Fibroblast of pulmonary artery (primary cell): ENCODE measurements at places on chromosomes 4 and X.
A peak's percentile ranks its signal among the peaks of the same experiment; 100 is the strongest.

DNA sequence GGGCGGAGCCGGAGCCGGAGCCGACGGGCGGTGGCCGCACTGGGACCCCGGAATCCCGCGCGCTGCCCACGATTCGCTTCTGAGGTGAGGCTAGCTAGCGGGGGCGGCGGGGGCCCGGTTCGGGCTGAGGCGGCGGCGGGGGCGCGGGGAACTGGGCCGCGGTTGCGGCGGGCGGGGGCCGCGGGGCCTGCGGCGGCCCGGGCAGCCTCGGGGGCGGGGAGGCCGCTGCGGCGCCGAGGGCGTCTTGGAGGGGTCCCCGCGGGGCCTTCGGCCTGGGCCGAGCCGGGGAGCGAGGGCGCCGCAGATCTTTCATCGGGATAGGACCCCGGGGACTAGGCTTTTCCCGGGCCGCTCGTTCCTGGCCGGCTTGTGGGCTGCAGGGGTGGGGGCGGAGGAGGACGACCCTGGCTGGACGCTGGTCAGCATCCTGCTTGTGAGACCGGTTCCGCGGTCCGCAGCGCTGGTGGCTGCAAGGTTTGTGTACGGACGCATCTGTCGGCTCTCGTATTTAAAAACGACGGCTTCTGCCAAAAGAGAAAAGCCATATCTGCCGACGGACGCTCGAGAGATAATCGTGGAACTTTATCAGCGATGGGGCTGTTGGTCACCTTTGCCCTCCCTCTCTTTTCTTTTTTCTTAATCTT, 419 bp downstream of the ADD1 start:
- peak; percentile 36 for DNase-seq

DNA sequence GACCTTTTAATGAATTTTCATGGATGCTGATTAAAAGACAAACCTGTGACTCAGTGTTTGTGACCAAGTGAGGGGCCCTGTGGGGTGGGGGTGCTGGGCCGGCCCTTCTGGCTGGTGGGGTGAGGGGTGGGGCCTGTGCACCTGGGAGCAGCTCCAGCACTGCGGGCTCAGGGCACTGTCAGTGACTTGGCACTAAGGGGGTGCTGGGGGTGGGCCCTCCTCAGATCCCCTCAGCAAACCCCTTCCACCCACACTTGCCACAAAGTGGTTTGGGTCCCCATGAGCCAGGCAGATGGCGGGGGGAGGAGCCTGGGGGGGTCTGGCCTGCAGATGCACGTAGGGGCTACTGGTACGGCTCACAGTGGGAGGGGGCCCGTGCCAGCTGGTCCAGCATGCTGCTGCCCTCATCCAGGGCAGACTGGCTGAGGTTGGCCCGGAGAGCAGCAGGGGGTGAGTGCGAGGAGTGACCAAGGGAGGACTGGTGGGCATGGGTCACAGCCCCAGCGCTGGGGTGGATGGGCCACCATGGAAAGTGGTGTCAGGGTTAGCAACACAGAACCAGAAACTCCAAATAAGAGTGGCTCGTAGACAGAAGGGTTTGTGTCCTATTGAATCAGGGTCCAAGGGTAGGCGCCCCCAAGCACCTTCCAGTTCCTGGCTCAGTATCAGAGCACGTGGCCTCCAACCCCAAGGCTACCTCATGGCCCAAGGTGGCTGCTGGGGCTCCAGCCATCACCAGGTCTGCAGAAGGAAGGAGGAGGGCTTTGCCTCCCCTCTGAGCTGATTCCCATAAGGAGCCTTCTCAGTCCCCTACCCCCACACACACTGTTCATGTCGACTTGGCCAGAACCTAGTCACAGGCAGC, 10.1 kb downstream of the NKX1-1 start:
- no peak for DNase-seq

- DNase-seq: peak; percentile 2
Observed at GRCh38 chr4:132818091-132818490, 331.0 kb upstream of the PCDH10 start.

- DNase-seq: no peak
Observed at GRCh38 chr4:179027569-179027968, 1585.3 kb upstream of the AGA start.

GRCh38 chrX:118976599-118977340, 2.4 kb downstream of the LONRF3 start:
- DNase-seq: no peak

DNA sequence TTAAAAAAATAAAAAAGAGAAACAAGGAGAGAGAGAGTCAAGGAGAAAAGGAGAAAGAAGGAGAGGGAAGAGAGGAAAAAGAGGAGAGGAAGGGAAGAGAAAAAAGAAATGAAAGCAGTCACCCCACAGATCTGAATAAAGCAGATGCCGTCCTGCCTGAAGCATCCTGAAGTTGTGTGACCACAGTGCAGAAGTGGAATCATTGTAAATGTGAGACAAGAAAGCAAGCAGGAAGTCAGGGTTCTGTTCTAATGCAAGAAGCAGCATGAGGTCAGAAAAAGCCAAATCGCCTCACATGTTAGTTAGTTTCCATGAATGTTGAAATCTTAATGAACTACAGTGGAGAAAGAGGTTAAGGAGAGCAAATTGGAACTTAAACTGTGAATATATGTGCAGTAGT, 692.5 kb downstream of the CENPC start:
- no peak for DNase-seq

GRCh38 chr4:112516066-112516470, at the start of gene NEUROG2:
NEUROG2 (minus strand) TSS chr4:112516180; CDS start chr4:112515475, 705 bp downstream.
- DNase-seq: no peak

DNA sequence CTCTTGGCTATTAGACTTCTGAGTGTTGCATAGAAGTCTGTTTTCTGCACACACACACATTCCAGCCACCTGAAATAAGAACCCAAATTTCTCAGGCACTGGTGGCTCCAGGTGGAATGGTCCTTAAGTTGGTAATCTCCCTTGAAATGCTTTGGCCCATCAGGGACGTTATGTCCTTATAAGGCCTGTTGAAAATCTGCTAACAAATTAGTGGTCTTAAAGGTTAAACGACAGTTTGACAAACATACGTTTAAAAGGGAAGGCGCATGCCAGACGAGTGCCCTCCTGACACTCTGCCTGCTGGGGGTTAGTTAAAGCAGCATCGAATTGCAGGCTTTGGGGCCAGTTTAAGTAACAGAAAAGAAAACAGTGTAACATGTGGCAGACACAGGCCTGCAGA, 125.0 kb downstream of the TBX22 start:
- DNase-seq: no peak

- DNase-seq: no peak
Observed at GRCh38 chr4:53674903-53675302, 83.6 kb upstream of the LNX1 start.

DNA sequence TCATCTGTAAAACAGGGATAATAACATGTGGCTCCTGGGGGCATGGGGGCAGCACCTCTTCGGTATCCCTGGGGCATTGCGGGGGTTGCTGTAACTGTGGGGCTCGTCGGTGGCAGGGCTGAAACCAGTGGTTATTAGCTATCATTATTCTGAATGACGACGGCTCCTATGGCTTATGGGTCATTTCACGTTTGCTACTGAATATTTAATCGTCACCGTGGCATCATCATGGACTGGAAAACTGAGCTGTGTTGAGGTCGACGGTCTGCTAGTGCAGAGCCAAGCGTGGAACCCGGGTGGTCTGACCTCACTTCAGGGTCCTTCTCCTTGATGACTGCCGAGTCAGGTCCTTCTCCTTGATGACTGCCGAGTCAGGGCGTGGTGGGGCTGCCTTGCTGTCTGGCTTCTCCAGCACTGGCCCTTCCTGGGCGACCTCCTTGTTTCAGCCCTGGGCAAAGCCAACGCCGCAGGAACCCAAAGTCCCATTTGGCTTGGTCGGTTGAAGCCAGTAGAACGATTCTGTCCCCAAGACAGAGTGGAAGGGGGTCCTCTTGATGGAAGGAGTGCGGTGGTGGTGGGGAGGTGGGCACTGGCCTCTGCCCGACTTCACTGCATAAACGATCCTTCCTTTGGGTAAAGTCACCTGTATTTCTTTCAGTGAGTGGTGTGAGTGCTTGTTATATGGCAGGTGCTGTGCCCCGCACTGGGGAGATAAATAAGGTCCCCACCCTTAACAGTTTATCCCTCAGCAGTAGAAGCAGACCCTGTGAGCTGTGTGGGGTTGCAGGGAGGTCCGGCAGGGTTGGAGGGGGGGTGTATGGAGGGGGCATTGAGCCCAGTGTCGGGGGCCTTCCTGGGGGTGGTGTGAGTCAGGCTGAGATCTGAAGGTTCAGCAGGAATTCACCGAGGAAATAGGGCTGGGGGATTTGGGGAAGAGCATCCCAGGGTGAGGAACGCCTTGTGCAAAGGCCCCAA, 40.8 kb downstream of the PSAPL1 start:
- no peak for DNase-seq

DNA sequence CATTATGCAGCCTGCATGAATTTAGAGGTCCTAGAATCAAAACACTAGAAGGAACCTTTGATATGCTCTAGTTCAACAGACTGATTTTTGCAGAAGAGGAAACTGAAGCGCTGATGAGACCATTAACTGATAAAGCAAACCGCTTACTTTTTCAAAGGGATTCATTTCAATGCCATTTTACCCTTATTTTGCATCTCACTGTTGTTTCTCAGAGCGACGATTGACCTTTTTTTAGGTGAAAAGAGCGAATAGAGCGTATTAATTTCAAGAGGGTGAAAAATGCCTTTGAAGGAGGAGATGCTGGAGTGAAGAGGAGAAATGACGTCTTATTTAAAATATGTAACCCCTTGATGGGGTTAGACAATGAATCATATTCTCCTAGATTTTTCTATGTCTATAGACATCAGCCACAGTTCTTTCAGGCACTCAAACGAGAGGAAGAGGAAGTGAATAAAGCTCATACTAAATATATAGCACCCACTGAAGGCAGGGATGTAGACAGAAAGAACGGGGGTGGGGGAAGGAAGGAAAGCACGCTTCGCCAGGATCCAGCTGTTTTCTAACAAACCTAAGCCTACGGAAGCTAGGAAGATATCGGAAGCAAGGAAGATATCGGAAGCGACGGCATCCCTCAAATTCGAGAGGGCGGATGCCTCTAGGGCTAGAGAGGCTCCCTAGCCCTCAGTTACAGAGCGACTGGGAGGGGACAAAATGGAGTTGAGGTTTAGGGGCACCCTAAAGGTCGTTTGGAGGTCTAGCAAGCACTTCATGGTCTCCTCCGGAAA, 848 bp downstream of the ACSL4 start:
- DNase-seq: peak; percentile 60

DNA sequence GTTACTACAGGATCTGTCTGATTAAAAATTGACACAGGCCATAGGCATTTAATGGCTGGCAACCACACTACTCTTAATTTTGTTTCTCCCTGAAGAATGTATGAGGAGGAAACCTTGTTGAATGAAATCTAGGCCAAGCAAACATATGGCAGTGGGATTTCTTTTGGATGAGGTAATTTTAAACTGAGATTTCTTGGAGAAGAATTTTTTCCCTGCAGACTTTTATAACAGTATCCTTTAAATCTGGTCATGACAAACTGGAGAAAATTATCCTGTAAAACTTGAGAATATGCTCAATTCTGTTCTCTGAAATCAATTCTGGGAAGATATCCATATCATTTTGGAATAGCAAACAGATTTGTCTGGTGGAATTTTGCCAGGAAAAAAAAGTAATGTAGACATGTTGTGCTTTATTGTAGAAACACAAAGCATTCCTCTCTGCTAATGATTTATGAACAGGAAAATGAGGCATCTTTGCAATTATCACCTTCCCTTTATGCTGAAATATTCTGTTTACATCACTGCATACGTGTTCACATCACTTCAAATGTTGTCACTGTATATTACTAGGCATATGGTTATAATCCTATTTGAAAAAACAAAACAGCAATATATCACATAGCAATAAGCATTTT, 108.3 kb upstream of the ARSJ start:
- DNase-seq: peak; percentile 77

DNA sequence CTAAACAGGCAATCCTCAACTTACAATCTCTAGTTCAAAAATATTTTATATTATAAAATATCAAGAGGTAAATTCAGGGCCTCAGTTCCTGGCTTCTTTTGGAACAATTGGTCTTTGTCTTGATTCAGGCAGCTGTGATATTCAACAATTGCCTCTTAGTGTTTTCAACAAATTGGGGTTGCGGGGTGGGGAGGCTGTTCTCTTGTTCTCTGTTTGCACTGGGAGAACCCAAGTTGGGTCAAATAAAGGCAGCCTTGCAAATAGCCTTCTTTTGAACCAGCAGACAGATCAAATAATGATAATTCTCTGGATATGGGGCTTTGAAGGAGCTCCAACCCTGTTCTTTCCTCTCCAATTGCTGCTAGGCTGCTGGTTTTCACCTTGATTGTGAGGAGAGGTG, 142.5 kb downstream of the COL4A5 start:
- no peak for DNase-seq

GRCh38 chrX:39840581-39841093, 257.1 kb downstream of the BCOR start:
- no peak for DNase-seq

- DNase-seq: no peak
Observed at GRCh38 chr4:146333895-146334262, 119.5 kb downstream of the REELD1 start.

DNA sequence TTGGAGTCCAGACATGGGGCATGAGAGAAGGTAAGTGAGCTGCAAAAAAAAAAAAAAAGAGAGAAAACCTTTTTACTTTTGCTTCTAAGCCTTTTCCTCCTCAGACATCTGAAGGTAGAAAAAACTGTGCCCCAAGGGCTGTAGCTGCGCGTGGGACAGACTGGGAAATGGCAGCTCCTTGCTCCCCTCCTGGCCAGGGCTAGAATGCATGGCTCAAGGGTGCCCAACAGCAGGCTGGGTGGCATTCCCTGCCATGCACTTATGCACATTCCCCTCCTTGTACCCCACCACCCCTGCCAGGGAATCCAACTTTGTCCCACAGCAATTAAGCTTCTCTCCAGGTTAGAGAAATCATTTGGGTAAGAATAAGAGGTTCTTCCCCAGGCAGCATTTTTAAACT, 421.2 kb downstream of the TRAM1L1 start:
- DNase-seq: no peak

DNA sequence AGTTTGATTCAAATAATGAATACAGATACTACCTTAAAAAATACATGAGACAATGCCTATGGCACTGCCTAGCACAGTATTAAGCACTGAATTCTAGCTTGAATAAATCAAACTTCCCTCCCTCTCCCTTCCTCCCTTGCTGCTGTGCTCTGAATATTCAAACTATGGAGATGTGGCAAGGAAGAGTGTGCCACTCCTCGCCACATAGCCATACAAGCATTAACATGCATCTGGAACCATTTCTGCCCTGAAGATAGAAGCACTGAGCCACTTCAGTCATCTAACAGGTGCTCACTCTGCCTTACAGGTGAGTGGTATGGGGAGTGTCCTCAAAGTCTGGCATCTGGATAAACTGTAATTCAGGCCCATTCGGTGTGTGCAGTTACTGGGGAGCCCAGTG, 276.9 kb downstream of the ARHGAP24 start:
- DNase-seq: no peak
